Fibroblast of gingiva (primary cell): ENCODE measurements at places on chromosomes 6 and 20.
A peak's percentile ranks its signal among the peaks of the same experiment; 100 is the strongest.

DNA sequence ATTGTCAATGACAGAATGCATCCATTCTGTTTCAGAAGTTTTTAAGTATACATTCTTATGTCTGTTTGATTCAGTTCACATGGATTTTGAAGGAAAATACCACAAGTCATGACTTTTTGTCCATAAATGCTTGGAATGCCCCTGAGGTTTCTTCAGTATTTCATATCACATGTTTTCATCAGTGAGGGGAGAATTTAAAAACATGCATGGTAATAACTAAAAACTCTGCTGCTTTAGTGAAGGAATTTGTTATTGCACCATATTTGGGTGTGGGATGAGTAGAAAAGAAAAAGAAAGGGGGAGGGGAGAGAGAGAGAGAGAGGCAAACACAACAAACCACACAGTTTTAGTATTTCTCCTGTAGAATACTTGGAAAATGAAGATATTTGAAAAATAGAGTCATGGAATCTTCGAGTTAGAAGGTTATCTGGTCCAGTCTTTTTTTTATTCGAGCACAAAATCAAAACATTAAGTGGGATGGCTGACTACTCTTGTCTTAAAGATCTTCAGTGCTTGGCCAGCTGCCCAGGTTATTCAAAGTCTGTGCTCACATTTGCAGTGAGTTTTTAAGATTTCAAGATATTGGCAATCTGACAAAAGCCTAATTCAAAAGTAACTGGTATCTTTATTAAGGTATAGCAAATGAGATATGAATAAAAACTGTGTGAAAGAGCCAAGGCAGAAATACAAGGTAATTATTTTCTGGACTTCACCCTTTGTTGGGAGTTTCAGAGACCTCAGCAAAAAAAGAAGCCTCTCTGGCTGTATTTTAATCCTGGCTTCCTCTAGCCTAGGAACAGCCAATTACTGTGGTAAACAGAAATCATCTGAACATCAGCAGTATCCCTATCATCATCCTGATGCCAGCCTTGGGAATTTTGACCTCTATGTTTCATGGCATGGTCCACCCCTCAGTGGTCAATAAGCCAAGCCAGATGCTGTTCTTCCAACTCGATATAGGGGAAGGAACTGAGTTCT, 687.9 kb upstream of the CITED2 start:
- peak; percentile 96 for DNase-seq

DNA sequence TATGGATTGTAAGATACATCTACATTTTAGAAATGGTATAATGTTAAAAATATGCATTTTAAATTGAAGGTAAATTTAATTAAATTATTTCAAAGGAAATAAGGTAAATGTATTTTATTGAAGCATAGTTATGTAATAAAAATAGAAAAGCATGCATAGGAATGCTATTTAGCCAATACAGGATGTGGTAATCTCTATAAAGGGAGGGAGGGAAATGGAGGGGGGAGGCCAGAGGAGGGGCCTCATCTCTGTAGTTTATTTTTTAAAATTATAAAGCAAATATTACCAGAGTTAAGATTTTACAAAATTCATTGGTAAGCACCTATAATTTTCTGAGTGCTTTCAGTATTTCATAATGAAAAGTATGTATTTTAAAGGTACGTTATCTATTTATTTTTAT, 27.2 kb downstream of the SLC16A10 start:
- DNase-seq, result no peak

GRCh38 chr6:89596056-89596455, 42.5 kb downstream of the LYRM2 start:
- no peak for DNase-seq

DNA sequence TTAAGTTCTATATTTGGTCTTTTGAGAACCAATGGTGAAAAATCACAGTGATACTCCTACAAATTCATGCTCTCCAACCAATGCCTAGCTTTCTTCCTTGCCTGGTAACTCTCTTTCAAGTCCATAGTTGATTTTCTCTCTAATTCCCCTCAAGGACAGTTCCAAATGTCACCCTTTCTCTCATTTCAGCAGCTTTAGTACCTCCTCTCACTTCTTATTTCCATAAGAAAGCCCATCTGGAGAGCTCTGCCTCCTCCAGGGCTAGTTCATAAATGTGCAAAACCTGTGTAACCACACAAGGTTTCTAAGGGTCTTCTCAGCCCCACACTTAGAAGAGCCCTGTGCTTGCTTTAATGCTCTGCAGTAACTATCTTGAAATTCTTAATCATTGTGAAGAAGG, 155.4 kb upstream of the PLCB4 start:
- no peak for DNase-seq

GRCh38 chr6:26268659-26269402, 96.2 kb upstream of the BTN3A2 start:
- no peak for DNase-seq

GRCh38 chr6:168024951-168025510, 27.6 kb downstream of the KIF25 start:
- DNase-seq, result no peak
